ENCODE measurements at places on chromosomes 1 and 21.

- no peak for DNase-seq
Observed at GRCh38 chr21:43639470-43640353, 19.6 kb downstream of the HSF2BP start.

GRCh38 chr1:44757420-44757819, 17.8 kb downstream of the KIF2C start:
- DNase-seq = no peak

DNA sequence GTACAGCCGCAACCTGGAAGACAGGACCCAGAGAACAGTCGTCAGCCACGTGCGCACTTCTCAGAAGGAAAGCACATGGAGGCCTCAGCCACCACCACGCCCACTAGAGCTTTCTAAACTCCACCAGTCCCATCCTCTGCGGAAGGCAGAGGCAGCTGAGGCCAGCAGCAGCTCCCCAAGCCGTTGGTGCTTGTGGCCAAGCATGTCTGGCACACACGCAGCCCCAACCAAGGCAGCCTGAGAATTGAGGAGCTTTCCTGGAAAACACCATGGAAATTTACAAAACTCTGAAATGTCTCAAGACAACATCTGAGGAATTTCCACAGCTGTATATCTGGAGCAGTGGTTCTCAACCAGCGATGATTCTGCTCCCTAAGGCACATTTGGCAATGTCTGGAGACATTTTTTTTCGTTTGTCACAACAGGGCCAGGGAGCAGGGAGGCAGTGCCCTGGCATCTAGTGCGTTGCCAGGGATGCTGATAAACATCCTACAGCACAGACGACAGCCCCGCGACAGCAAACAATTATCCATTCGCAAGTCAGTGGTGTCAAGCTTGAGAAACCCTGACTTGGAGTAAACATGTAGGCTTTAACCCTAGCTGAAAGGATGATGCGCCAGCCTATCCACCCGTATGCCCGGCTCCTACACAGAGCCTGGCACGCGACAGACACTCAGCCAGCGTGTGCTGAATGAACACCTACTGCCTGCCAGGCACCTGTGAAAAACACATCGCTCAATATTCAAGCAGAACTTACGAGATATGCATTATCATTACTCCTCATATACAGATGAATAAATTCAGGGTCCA, 24.7 kb downstream of the NPHP4 start:
- no peak for DNase-seq

DNA sequence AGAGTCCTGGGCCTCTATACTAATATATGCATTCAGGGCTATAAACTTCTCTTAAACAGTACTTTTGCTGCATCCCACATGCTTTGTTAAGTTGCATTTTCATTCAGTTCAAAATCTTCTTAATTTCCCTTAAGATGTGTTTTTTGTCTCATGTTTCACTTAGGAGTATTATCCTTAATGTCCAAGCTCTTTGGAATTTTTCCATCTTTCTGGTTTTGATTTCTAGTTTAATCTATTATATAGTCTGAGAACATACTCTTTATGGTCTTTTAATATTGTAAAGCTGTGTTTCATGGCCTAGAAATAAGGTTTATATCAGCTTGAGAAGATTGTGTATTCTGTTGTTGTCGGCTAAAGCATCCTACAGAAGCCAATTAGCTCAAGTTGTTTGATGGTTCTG, 1041.8 kb downstream of the PLA2G4A start:
- DNase-seq = no peak

DNA sequence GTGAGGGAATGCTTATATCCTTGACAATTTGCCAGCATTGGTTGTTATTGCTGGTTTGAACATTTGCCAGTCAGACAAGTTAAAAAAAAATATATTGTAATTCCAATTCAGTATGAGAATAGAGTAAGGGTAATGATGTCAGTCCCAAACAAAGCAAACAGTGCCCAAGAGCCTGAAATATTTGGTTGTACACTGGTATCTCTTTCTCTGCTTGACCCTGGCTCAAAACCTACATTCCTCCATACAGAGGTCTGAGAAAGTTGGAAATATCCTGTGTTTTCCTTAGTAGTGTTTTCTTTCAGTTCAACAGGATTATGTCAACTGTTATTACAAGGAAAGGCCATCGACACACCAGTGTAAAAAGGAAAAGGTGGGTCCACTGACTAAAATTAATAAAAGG, 145.6 kb downstream of the MRPL39 start:
- no peak for DNase-seq

DNA sequence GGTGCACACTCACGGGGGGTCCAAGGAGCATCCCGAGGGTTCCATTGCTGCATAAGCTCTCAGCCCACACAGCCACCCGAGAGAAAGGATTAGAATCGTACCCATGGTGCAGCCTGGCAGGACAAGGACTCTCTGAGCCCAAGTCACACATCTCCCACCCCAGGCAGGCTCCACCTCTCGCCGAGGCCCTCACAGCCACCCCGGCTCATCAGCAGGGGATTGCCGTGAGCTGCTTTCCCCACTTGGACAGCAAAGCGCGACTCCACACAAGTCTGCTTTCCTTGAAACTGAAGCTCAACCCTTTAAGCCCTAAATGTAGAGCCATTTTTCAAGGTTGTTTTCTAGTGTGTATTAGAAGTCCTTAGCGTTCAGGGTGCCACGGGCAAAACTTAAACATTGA, 306.4 kb upstream of the VAMP3 start:
- DNase-seq = no peak

- DNase-seq = no peak
Observed at GRCh38 chr1:24870551-24871195, 59.4 kb downstream of the RUNX3 start.

GRCh38 chr1:69871412-69871811, 303.7 kb downstream of the LRRC7 start:
- DNase-seq = no peak
